Stimulated activated CD4-positive, alpha-beta T cell treated with anti-CD3 and anti-CD28 coated beads, Interleukin-15, amount 100 ng/mL, for 1 hour (primary cell): ENCODE measurements at places on chromosomes 6 and 20.

DNA sequence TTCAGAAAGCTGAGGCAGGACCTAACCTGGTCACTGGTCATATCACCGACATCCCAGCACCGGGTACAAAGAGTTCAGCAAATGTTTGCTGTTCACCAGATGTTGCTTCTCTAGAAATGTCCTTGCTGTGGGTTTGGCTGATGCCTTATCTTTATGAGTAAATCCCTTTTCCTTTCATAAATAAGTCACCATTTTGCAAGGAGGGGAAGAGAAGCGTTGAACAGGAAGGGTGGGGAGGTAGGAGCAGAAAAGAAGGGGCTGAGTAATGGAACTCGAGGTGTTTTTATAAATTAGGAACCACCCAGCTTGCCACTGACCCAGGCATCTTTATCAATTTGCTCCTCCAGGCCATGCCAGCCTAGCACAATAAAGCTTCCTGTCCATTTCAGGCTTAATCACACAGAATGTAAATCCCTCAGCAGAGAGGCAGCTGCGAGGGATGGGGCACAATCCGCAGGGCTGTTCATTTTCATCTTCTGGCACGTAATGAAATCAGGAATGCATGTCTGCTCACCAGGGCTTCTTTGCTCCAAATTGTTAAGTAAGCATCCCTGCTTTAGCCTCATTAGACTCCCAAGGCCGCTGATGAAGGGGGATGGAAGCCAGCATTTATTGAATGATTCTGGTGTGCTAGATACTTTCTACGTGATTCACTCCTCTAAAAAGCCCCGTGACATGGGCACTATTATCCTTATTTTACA, 371.9 kb upstream of the CHD6 start:
- no peak for DNase-seq

GRCh38 chr20:20386192-20386591, 18.3 kb downstream of the INSM1 start:
- DNase-seq: no peak

- no peak for DNase-seq
These were observed 31.6 kb upstream of the LAMA4 start for GRCh38 chr6:112286010-112286409.

GRCh38 chr6:80165143-80165542, 58.7 kb downstream of the BCKDHB start:
- no peak for DNase-seq

DNA sequence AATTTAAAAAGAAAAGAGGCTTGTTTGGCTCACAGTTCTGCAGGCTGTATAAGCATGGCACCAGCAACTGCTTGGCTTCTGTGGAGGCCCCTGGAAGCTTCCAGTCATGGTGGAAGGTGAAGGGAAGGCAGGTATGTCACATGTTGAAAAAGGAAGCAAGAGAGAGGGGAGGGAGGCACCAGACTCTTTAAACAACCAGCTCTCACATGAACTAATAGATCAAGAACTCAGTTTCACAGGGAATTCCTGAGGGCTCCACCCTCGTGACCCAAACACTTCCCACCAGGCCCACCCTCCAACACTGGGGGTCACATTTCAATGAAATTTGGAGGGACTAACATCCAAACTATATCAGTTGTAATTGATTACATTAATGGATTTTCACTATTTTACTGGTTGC, 127.9 kb upstream of the MLIP start:
- DNase-seq: no peak

- no peak for DNase-seq
These were observed 241.2 kb upstream of the PREP start for GRCh38 chr6:105644073-105644489.

DNA sequence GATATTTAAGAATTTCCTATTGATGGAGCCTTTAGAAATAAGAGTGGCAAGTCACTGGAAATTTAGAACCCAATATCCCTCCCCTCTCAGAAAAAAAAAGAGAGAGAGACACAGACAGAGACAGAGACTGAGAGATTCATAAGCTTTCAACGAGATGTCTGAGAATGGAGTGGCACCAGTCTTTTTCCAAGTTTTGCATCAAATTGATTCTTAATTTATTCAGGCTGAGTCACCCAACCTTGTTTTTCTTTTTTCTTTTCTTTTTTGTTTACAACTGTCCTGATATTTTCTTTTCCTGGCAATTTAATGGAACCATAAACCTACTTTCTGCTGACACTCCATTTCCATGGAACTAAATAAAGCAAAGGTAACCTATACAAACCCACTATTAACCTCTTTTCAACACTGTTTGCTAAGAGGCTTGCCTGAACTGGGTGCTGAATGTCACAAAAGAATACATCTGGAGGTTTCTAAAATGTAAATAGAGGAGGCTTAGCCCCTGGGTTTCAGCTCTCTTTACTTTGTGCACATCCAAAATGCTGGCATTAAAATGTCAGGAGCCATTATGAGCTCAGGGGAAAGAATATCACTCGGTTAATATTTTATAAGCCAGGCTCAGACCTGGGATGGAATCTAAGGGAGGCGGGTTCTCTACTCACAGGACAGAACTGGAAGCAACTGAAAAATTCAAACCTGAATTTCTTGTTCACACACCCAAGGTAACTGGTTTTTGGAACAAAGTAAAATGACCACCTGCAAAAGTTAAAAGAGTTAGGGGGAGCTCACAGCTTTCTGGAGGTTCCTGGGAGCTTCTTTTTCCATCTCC, 100.8 kb downstream of the BFSP1 start:
- DNase-seq: no peak

DNA sequence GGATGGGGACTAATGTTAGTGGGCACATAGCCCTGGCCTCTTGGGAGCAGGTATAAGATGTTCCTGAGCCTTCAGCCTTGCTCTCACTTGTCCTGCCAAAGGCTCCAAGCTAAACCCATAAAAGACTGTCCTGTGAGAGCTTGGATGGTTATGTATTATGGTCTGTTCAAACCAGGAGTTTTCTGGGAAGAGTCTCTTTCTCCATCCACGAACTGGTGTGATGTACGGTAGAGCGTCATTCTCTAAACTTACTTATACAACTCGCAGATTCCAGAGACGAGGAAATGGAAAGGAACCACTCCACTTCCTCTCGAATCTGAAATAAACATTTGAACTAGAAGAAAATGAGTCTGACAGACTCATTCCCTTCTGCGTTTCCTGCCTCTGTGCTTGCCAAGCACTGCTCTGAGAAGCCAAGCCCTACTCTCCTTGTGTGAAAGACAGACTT, 5.3 kb downstream of the SOBP start:
- no peak for DNase-seq

GRCh38 chr6:93644611-93645010, 225.3 kb upstream of the EPHA7 start:
- DNase-seq: no peak

DNA sequence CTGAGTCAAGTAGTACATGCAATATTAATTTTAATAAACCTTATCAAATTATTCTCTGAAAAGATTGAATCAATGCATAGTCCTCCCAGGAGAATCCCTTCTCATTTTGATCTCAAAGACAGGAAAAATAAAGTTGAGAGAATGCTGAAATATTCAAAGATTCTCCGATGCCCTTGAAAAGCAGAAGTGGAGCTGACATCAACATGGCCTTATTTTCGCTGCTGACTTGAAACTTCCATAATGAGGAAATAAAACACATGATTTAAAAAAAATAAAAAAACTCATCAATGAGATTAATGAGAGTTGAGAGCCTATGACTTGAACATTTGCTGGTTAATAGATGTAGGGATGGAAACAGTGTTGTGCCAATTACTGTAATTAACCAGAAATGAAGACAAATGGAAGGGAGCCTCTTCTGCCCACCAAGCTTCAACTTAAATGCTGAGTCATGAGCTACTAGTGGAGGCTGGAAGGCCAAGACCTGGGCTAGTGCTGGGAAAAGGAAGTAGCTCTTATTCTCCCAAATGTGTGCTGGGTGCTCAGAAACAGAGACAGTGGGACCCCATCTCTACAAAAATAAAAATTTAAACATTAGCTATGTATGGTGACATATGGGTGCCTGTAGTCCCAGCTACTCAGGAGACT, 139.9 kb downstream of the BFSP1 start:
- DNase-seq: no peak

DNA sequence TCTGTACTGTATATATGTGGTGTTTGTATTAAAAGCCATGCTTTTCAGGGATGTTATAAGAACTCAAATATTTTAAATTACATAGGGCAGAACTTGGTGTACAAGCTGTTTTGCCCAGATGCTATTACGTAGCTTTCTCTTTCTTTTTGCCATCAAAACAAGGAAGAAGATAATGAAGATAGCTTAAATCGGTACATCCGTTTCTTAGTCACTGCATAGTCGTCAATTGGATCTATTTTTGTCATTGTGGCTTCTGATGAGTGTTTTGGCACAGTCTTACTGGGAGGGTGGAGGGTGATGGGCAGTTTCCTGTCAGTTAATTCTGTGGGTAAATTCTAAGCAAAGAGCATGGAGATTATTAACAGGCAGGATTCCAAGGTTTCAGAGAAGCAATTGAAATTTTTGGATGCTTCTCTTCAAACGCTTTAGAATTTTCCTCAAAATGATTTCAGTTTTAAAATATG, 649.1 kb upstream of the GJE1 start:
- peak; percentile 8 for DNase-seq

DNA sequence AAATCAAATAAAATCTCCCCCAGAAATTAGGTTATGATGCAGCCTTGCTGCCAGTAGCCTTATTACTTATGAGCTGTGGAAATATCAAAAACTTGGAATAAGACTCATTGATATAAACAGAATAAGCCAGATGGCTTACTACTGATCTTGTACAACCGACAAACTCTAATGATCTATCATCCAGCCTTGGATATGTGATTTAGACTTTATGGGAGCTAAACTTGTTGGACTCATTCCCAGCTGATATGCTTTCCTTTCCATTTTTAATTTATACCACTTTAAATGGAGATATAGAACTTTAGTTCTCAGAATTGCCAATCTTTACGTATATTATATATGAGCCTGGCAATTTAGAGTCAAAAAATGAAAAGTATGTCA, 5.0 kb downstream of the UST start:
- DNase-seq: no peak

DNA sequence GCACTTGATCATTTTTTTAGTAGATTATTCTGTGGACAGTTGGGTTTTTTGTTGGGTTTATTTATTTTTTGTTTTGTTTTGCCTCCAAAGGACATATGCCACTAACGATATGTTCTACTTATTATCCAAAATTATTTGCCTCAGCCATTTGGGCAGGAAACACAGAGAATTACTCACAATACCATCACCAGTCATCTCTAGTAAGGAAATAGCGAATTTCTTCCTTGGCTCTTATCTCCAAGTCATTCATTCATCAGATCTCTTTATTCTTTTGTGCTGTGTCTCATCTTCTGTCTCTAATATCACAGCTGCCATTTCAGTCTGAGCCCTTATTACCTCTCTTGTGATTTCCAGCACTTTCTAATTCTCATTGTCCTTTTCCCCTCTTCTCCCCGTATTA, 130.4 kb upstream of the SMLR1 start:
- no peak for DNase-seq

GRCh38 chr6:165899611-165900010, 236.6 kb upstream of the PDE10A start:
- no peak for DNase-seq

DNA sequence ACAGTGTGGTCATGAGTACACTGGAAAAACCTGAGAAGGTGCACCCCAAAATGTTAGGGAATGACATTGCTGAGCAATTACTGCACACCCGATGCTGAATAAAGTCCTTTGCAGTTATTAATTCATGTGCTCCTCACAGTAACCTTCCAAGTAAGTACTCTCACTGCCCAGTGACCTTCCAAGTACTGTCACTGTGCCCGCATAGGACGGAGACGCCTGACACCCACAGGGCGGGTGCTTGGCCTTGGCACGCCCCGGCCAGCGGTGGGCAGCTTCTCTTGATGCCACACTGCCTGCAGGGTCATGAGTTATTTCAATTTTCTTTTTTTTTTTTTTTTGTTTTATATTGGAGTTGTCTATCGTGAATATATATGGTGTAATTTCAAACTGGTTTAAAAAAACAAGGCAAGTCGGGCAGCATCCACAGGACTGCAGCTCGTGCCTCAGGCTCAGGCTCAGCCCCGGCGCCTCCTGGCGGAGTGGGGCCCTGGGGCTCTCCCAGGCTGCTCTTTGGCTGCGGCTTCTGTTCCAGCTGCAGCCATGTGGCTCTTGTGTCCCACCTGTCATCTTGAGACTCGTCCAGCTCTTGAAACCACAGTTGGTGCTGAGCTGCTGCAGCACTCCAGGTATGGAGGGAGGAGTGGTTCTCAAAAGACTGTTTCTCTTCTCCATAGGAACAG, 27.0 kb downstream of the PNLDC1 start:
- no peak for DNase-seq

GRCh38 chr20:58883241-58883691, 30.8 kb downstream of the GNAS start:
- no peak for DNase-seq
